ENCODE measurements at places on chromosomes 16 and 17. TPM values are rescaled to one million over a fixed set of nuclear protein-coding genes. Genes with fewer than 3 reads are reported as not detected.
A peak's percentile ranks its signal among the peaks of the same experiment; 100 is the strongest.

ZNF423 gene
- total RNA-seq, result 0.49 TPM

CYGB gene
- 6.0 TPM for total RNA-seq

DNA sequence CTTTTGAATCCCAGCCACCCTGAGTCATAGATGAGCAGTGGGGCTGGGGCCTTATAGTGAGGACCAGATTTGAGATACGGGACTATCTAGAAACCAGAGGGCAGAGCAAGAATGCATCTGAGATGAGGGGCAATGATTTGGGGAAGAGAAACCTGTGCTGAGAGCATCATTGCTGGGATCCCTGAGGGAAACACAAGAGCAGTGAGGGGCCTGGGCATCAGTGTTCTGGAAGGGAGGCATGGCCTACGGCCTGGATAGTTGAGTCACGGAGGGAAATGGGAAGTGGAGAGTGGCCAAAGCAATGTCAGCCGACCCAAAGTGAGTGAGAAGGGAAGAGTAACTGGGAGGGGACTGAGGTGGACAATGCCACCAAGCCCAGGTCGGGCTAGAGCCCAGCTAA, 5.2 kb downstream of the CAMTA2 start:
- DNase-seq, result no peak

DNA sequence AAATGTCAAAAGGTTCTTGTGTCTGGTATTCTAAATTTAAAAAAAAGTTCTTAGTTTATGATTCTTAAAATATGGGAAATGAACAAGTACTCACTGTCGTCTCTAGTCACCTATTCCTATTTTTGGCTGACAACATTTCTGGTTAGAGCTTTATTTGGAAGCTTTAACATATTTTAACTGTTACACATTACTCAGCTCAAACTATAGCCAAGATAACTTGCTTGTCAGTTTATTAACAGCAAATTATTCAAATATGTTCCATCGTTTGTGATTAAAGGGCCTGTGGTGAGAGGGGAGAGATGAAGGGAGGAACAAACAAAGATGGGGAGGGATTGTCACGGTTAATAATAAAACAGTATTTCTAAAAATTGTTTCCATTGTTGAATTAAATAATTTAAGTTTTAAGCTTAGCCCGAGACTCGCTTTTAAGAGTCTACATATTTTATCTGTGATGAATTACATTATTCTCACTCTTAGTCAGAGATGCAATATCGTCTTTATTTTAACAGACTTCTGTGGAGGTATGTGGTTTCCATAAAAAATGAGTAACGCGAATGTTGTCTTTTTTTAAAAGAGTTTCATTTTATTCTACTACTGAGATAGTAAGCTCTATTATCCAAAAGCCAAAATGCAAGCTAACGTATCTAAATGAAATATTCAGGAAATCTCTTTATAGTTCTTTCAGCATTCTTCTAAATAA, 321.9 kb upstream of the PMFBP1 start:
- DNase-seq, result no peak

PRSS53 gene
- total RNA-seq, result 3.4 TPM

DNA sequence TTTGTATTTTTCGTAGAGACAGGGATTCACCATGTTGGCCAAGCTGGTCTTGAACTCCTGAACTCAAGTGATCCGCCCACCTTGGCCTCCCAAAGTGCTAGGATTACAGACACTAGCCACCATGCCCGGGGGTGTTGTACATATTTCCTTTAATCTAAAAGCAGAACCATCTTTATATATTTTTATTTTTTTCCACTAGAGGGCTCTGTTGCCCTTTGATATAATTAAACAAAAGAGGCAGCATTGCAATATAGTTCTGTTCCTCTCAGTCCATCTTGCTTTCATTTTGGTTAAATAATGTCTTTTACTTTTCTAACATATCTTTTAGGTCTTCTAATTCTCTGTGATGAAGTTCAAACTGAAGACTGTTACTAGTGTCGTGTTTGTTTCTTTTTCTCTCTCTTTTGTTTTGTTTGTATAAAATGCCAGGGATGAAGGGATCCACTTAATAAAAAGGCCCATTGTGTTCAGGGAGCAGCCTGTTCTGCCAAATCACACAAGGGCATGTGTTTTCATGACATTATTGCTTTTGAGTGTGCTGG, 23.4 kb downstream of the WWOX start:
- peak; percentile 20 for DNase-seq

GRCh38 chr16:89358030-89359005, 132.0 kb downstream of the ANKRD11 start:
- no peak for DNase-seq

GRCh38 chr17:58401287-58401686, 16.0 kb downstream of the RNF43 start:
- DNase-seq, result no peak

TRAP1 gene
- total RNA-seq, result 137 TPM

DNA sequence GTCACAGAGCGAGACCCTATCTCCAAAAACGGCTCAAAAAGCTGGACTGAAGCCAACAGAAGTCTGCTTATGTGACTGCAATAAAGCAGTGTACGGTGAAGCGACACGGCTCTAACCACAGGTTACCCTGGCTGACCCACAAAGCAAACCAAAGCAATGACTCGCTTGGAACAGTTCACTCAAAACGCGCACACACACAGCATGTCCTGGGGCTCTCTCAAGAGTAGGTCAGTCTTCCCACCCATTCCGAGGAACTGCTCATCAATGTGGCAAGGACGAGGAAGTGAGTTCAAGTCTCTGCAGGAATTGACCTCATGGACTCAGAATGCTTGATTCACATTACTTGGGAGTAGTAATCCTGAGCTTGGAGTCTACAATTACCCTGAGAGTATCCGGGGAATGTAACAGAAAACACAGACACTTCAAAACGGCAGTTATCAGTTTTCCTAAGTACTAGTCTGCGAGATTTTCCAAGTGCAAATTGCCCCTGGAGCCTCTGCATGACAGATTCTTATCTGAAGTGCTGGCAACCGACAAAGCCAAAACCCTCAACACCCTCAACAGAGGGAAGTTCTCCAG, 25.4 kb downstream of the PELP1 start:
- DNase-seq, result peak; percentile 32

All from Panc1 (cell line).